ENCODE measurements at places on chromosomes 6 and 20.

DNA sequence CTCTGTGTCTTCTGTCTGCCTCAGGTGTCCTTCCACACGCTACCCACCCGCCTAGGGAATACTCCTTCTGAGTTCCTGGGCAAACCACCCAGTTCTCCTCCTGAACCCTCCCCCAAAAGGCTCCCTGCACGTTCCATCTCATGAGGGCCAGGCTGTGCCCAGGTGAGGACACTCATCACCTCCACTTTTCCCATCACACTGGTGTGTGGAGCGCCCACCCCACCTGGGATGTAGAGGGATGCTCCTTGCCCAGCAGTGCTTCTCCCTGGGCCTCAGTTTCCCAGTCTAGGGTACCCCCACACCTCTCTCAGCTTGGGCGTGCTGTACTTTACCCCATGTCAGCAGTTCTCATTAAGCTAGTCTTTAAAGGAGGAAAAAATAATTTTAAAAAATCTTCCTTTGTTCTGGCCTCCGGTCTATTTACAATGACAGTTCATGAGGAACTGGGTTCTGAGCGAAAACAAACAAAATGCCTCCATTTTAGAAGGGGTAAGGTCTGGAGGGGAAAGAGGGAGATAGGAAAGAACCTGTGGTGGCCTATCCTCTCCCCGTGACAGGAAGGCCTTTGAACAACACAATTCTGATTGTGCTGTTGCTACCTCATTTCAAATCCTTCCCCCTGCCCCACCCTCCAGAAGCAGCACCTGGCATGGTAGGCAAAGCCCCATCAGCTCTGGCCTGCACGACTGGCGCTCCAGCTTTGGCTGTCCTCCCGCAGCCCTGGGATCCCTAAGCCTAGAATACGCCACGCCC is 1.7 kb upstream of the C20orf203 start:
- no peak for DNase-seq

- no peak for DNase-seq
Measured at GRCh38 chr6:3271756-3272155, 13.0 kb downstream of the PSMG4 start.

DNA sequence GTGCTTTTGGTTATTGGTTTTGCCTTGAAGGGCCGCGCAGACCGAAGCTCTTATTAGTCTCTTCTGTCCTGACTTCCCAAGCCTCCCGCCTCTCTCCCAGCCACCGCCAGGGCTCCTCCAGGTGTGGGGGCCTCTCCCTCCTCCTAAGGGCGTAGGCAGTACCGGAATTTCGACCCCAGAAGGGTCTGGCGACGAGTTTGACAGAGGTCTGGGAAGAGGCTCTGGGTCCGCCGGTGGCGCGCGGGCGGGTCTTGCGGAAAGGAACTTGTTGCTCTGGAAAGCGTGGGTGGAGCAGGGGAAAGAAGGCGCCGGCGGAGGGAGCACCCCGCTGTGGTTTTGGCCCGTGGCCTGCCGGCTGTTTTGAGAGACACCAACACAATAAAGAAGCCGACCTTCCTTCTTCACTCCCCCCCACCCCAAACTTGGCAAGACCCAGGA is 1.8 kb downstream of the PCSK2 start:
- DNase-seq, result no peak

DNA sequence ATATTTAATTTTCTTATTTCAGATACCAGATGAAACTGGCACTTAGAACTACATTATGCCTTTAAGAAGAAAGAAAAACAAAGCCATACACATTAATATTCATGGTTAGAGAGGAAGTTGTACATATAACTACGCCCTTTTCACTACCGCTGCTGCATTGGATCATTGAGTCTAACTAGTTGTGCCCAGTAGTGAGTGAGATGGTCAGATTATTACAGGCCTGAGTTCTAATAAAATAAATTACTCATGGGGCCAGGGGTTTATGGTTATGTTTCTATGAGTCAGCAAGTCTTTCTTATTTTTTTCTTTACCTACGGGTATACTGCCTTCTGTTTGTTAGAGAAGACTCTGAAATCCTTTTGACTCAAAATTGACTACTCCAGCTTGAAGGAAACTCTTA is 11.5 kb downstream of the RIOK1 start:
- DNase-seq, result no peak

DNA sequence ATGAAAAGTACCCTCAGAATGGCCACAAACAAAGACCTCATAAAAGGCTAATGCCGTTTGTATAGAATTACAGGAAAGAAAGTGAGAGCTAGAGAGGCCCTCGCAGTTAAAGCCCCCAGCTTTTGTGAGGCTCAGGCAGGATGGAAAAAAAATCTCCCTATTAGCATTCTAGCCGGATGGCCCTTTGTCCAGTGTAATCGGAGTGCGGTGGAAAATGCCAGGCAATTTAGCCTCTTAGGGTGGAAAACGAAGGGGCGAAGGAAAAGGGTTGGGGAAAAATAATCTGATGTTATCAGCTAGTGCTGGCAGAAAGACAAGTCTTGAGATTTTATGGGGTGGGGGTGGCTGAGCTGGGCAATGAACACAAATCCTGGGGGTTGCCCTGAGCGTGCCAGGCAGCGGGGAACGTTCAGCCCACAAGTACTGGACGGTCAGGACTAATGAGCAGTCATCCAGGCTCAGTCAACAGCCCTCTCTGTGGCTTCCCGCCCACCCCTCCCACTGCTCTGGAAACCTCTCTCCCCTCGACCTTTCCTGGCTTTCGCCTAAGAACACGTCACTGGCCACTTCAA is 92.4 kb downstream of the PSMG4 start:
- DNase-seq, result no peak

DNA sequence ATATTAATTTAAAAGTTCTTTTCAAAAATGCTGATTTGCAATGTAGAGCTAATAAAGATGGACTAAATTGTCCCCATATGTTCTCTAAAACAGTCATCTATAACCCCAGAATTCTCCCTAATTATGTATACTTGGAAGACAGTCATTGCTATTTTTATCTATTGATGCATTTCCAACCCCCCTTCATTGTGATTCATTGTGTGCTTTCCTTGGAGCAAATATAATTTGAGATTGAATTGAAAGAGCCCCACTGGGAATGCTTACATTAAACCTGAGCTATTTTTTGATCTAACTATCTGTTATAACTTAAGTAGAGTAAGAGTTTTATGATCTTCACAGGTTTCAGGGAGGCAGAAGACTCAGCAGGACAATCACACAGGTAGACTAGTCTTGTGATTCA is 73.7 kb upstream of the PTCHD4 start:
- DNase-seq, result no peak

DNA sequence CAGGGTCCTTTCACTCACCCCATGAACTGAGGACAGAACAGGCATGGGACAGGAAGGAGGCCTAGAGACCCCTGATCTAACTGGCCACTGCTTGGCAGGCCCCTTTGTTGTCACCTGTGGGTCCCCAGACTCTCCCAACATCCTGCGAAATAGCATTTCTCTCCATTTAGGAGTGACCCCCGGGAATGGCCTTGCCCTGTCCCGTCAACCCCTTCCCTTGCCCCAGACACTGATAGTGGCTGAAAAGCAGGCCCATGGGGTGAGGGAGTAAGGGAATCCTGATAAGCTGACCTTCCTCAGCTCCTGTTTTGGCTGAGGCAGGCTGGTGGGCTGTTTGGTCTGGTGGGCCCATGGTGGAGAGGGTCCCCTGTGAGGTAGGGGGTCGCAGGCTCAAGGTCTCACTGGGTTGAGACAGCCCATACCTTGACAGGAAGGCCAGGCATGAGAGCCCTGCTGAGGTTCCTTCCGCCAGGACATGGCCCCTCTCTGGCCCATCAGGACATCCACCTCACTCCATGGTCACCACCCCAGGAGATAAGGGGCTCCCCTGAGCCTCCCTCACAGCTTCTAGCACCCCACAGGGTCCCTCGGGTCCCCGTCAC is 139.3 kb downstream of the MRPL14 start:
- no peak for DNase-seq

DNA sequence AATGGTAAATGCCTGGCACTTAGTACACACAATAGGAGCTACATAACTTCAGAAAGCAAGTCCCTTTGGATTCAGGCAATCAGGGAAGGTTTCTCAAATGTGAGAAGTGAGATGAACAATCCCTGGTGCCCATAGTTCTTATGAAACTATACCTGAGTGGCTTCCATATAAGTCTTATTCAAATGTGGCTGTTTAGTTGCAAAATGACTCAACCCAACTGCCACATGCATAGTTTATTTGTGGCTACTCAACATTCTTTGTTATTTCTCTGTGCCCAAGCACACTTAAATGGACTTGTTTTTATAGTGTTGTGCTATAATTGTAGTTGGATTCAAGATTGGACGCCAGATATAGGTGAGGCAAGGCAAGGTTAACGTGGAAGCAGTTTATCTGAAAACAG is 93.7 kb upstream of the ATXN1 start:
- DNase-seq, result no peak

- no peak for DNase-seq
Measured at GRCh38 chr6:227812-228338, 64.4 kb upstream of the DUSP22 start.

GRCh38 chr6:1390133-1390945 is 963 bp downstream of the FOXF2 start:
- DNase-seq, result no peak

DNA sequence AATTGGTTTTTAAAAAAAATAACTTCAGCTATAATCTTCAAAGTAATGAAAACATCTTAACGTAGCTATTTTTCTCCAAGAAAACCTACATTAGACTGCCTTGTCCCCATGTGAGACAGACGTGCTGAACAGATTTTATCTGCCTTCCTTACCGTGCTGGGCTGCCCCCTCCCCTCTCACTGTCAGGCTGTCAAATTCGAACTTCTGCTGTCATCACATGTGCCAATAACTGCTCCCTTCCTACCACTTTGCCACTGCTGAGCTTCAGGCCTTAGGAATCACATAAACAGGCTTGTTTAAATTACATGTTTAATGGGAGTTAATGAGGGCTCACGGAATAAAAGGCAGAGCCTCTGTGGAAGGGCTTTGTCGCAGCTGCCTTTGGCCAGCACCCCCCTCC is 77.0 kb upstream of the NHSL1 start:
- DNase-seq, result no peak

- no peak for DNase-seq
Measured at GRCh38 chr20:14963262-14963663, 625.9 kb upstream of the FLRT3 start.

GRCh38 chr6:21751608-21752007 is 158.1 kb downstream of the SOX4 start:
- DNase-seq, result no peak

GRCh38 chr6:170344631-170345576 is 38.3 kb downstream of the FAM120B start:
- no peak for DNase-seq

DNA sequence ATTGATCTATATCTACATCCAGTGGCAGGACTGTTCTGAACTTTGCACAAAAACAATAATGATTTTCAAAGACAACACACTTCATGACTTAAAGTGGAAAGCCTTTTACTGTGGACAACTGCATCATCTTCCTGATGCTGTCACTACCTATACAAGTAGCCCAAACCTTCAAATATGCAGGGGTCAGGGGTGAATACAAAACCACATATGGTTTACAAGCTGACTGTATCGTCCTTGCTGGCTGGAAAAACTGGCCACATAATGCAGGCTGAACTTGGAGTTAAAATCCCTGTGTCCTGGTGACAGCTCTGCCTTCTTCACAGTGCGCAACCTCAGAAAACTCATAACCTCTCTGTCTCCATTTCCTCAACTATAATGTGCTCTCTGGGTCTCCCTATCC is 128.9 kb downstream of the GMDS start:
- DNase-seq, result no peak

DNA sequence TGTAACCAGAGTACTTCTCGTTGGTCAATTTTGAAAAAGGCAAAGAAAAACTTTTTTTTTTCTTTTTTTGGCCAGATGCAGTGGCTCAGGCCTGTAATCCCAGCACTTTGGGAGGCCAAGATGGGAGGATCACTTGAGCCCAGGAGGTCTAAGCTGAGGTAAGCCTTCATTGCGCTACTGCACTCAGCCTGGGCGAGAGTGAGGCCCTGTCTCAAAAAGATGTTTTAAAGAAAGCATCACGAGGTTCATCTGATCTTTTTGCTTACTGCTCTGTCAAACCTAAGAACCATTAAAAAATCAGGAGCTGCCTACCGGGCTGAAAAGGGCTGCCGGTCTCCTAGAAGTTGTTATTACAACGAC is 607 bp downstream of the LYRM2 start:
- no peak for DNase-seq

Measured in T-helper 22 cell (primary cell).